ENCODE measurements at places on chromosomes 16 and 17. TPM values are rescaled to one million over a fixed set of nuclear protein-coding genes. Genes with fewer than 3 reads are reported as not detected.

DNA sequence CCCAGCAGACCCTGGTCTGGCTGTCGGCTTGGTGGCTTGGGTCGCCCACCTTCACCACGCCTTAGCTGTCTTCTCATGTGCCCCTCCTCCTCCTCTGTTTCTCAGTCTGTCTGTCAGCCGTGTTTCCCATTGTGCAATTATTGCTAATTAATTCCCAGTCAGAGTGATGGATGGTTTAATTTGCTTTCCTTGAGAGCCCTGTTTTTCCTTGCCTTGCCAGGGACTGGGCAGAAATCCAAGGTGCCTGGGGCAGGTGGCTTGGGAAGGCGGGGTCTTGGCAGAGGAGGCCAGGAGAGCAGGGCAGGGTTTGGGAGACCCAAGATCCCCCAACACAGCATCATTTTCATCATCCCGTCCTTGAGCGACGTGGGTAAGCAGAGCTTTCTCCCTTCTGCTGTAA is 21.3 kb downstream of the NECAB2 start:
- DNase-seq = no peak

Gene KIF18B
- not detected for total RNA-seq

GRCh38 chr16:75236736-75237397 is 14.6 kb downstream of the BCAR1 start:
- DNase-seq = no peak

Gene HASPIN
- total RNA-seq = 0.64 TPM

Gene SLC13A5
- total RNA-seq = 0.38 TPM

- DNase-seq = no peak
These were observed 163.7 kb downstream of the CYB561 start for GRCh38 chr17:63282455-63282854.

DNA sequence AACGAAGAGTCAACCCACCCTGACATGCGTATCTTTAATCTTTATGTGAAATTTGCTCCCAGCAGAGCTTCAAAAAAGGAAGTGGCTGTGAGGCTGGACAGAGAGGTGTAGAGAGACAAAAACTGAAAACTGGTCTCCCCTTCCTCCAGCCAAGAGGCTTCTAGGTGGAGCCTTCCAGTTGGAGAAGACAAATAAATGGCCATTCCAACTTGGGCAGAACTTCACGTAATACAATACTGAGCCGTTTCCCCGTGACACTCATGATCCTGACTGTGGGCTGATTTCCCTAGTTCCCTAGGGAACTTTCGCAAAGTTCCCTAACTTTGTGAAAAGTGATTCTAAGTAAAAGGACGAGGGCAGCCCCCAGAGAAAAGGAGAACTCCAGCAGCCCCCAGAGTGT is 78.8 kb downstream of the ZFHX3 start:
- no peak for DNase-seq

GRCh38 chr17:15289285-15290183 is 24.4 kb upstream of the PMP22 start:
- DNase-seq = peak; percentile 75

DNA sequence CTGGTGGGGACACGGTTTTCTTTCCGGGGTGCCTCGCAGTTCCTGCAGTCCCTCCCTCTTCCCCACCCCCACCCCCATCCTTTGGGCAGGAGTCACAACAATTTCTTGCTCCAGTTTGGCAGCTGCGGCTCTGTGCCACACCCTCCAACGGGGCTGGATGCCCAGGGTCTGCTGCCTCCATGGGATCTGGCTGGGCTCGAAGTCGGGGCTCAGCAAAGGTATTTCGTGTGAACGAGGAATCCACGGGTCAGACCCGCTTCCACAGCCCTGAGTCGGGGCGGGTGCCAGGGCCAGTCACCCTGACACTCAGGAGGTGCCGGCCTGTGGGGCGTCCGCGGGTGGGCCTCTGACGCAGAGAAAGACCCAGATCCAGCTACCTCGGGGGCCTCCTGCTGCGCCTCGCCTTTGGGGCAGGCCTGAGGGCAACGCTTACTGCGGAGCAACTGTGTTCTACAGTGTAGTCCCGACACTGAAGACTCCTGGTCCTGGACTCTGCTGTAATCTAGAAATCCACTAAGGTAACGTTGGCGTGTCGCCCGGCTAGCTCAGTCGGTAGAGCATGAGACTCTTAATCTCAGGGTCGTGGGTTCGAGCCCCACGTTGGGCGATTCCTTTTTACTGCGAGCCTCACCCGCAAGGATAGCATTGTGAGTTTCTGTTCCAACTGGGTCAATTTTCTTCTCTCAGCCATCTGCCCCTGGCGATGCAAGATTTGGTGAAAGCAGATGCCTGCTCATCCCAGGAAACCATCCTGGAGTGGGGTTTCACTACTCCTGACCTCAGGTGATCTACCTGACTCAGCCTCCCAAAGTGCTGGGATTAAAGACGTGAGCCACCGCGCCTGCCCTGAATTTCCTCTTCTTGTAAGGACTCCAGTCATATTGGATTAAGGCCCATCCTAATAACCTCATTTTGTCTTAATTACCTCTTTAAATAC is 12.6 kb upstream of the OR1F1 start:
- DNase-seq = peak; percentile 61

- no peak for DNase-seq
These were observed 40.8 kb upstream of the MYLK3 start for GRCh38 chr16:46788891-46789474.

GRCh38 chr16:85003076-85003475 is 8.3 kb downstream of the ZDHHC7 start:
- DNase-seq = peak; percentile 65

DNA sequence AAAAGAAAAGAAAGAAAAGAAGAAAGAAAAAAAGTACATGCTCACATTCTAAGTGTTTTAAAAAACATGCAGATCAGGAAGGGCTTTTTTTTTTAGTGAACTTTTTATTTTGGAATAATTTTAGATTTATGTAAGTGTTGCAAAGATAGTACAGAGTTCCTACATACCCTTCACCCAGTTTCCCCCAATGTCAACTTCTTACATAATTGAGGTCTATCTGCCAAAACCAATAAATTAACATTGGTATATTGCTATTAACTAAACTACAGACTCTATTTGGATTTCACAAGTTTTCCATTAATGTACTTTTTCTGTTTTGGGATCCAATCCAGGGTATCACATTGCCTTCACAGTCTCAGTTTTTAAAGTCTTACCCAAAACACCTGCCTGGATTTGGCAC is 81.7 kb downstream of the SKAP1 start:
- DNase-seq = no peak

Gene ABCC6
- under 0.01 TPM for total RNA-seq

- no peak for DNase-seq
These were observed 3.1 kb downstream of the NPW start for GRCh38 chr16:2022723-2023091.

DNA sequence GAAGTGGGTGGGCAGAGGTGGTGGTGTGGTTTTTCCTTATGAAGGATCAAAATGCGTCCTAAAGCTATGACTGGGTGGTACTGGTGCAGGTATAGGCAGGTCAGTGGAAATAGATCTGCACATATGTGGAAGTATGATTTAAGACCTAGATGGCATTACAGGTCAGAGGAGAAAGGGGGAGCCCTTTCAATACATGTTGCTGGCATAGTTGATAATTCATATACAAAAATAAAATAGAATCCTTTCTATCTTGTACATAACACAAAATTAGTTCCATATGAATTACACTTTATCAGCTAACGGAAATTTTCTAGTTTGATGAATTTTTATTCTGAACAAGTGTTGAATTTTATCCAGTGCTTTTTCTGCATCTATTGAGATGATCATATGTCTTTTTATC is 20.8 kb upstream of the PIK3R5 start:
- DNase-seq = peak; percentile 13

DNA sequence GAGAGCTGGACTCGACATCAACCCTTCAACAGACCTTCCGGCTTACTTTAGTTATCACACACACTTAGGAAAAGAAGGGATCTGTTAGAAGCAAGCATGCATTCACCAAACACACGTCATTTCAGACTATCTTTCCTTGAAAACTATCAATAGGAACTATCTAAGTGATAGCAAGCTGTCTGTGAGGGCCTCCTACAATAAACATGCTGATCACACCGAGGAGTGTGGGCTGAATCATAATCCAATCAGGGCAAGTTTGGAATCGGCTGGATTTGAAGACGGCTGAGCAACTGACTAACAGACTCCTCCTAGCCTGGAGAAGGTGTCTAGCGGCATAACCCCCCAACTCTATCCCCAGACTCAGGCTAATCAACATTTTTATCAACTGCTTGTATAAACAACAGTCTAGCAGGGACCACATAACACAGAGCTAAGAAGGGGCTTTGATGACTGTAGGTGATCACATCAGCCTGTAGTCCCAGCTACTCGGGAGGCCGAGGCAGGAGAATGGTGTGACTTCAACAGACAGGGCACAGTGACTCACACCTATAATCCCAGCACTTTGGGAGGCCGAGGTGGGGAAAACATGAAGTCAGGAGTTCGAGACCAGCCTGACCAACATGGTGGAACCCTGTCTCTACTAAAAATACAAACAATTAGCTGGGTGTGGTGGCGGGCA is 14.1 kb downstream of the NXN start:
- peak; percentile 55 for DNase-seq
